ENCODE measurements at places on chromosomes 3 and 15. TPM values are rescaled to one million over a fixed set of nuclear protein-coding genes. Genes with fewer than 3 reads are reported as not detected.

The MESP2 gene
- polyA plus RNA-seq = not detected

The KAT2B gene
- 4.8 TPM for polyA plus RNA-seq

The MYZAP gene
- 1.8 TPM for polyA plus RNA-seq

The INKA1 gene
- 35.5 TPM for polyA plus RNA-seq

The C15orf62 gene
- 0.09 TPM for polyA plus RNA-seq
